ENCODE measurements at places on chromosomes 16 and 17.

- no peak for DNase-seq
These were observed 4.8 kb downstream of the ADAP2 start for GRCh38 chr17:30926516-30926915.

DNA sequence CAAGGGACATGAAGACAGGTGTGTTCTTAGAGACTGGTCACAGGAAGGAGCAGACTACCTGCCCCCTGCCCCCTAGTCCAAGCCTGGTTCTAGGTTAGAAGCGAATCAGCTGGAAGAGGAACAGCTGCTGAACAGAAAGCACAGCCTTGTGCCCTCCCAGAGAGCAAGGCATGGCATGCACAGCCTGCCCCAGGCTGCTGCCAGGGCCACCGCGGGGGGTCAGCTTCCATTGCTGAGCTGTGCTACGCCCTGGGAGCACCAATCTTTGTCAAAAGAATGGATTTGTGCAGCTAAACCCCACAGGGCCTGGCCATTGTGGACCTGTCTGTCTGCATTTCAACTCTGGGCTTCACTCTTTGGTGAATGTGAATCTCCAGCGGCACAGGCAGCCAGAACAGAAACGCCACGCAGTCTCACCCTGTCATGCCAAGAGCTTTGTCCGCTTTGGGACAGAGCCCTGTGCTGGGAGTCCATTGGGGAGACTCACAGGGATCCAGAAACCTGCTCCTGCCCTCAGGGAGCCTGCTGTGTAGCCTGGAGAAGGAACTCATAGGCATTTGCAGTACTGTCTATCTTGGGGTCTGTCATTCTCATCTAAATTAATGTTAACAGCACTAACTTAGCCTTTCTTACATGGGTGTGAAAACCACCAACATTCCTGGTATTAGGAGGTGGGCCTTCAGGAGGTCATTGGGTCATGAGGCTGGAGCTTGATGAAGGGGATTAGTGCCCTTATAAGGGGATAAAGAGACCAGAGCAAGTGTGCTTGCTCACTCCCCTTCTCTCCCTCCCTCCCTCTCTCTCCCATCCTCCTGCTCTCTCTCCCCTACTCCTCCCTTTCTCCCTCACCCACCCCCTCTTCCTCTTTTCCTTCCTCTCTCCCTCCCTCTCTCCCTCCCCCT lies 25.6 kb upstream of the CDRT4 start:
- no peak for DNase-seq

- DNase-seq: no peak
These were observed 100.3 kb downstream of the ADCY9 start for GRCh38 chr16:4016005-4016352.

DNA sequence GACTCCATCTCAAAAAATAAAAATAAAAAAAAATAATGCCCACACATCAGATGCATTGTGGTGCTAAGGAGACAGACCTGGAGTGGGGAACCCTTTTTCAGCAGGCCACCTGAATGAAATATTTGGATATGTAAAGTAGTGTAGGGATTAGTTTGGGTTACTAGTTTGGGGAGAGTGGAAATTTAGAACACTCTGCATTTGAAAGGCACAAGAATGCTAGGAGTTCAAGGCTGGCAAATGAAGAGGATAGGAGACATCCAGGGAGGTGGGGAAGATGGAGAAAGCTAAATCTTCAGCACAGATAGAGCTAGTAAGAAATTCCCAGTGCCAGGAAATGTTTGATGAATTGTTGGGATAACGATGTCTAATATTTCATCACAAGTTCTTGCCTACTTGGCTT lies 298.3 kb upstream of the ERCC4 start:
- DNase-seq: no peak

GRCh38 chr16:66428682-66429251 lies 1.7 kb downstream of the BEAN1 start:
- DNase-seq: no peak

- DNase-seq: peak; percentile 97
These were observed 853 bp upstream of the PDK2 start for GRCh38 chr17:50094243-50094752.

GRCh38 chr16:64417711-64418227 lies 704.1 kb downstream of the CDH11 start:
- no peak for DNase-seq

- peak; percentile 95 for DNase-seq
These were observed 98.9 kb upstream of the GSE1 start for GRCh38 chr16:85514295-85514597.

DNA sequence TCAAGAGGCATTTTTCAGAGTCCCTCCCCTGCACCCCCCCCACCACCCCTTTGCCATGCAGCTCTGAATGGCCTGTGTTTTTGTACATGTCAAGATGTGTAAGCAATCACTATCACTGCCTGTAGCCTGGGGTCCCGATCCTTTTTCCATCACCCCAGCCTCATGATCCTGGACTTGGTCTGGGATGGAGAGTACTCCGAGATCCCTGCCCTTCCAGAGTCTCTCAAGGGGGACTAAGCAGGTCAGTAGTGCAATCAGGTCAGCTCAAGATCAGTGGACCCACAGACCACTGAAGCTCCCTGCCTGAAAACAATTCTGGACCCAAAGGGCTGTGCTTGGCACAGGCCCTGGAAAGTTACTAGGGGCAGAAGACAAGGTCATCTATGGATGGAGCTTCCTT lies 7.5 kb upstream of the GJD3 start:
- peak; percentile 35 for DNase-seq

- peak; percentile 82 for DNase-seq
These were observed 58.0 kb downstream of the ASIC2 start for GRCh38 chr17:33234930-33235685.

DNA sequence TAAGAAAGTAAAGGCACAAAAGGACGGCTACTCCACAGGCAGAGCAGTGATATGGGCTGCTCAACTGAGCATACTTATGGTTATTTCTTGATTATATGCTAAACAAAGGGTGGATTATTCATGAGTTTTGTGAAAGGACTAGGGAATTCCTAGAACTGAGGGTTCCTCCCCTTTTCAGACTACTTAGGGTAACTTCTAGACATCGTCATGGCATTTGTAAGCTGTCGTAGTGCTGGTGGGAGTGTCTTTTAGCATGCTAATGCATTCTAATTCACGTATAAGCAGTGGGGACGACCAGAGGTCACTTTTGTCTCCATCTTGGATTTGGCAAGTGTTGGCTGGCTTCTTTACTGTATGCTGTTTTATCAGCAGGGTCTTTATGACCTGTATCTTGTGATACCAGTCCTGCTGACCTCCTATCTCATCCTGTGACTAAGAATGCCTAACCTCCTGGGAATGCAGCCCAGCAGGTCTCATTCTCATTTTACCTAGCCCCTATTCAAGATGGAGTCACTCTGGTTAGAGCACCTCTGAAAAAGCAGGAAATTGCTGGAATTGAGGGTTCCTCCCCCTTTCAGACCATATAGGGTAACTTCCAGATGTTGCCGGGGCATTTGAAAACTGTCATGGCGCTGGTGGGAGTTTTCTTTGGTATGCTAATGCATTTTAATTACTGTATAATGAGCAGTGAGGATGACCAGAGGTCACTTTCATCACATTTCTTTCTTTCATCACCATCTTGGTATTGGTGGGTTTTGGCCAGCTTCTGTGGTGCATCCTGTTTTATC lies 388.5 kb downstream of the XYLT1 start:
- no peak for DNase-seq

DNA sequence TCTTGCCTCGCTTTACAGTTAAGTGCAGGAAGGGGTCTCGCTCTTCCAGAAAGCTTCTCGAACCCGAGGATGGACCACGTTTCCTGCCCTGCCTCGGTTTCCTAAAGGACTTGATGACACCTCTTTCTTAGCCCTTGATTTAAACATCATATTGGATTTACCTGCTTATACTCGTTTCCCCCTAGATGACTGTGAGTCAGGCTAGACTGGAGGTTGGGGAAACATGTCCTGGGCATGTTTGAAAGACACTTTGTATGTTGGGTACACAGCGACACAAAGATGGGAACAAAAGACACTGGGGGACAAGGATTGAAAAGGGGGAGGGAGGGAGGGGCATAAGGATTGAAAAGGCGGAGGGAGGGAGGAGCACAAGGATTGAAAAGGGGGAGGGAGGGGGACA lies 30.0 kb downstream of the SDK2 start:
- no peak for DNase-seq

GRCh38 chr16:2188395-2188794 lies 8.0 kb downstream of the CASKIN1 start:
- no peak for DNase-seq

GRCh38 chr16:51756447-51757123 lies 605.5 kb upstream of the SALL1 start:
- DNase-seq: no peak

GRCh38 chr17:77526728-77527350 lies 386.1 kb downstream of the SEC14L1 start:
- no peak for DNase-seq

DNA sequence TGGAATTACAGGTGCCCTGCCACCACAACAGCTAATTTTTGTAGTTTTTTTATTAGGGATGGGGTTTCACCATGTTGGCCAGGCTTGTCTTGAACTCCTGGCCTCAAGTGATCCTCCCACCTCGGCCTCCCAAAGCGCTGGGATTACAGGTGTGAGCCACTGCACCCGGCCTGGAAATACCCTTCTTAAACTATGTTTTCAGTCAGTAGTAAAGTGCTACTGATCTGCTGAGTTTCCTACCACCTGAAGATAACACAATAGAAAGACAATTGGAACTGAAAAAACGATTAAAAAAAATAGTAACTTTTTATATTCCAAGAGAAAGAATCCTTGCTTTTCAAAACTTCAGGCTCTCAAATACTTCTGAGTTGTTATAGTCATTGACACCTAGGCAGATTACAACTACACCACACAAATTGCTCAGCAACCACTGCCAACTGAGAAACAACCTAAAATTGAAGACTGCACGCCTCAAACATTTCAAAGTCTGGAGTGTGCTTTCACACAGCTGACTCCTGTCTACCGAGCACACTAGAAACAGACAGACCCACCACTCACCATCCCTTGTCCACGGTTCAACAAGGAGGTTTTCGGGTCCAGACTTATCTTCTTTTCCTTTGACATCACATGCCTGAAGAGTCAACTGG lies 40.9 kb downstream of the ZZEF1 start:
- DNase-seq: no peak

DNA sequence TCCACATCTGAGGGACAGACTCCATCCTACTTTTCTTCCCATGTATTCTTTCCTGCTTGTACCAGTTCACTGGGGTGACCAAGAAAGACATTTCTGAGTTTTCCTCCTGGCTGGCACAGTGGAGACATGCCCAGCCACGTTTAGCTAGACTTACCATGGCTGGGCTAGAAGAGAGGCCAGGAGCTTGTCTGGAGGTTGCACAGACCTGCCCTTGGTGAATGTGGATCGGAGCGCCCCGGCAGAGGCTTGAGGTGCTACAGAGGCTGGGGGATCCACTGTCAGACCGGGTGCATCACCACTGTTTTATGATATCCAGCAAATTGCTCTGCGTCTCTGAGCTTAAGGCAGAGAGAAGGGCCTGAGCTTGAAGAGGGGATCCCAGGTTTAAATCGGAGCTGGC lies 3.5 kb downstream of the IL4R start:
- DNase-seq: no peak

- no peak for DNase-seq
These were observed 3.0 kb upstream of the PRSS22 start for GRCh38 chr16:2860826-2861567.

- no peak for DNase-seq
These were observed 288.9 kb upstream of the C16orf82 start for GRCh38 chr16:26777821-26778220.

- no peak for DNase-seq
These were observed 28.2 kb downstream of the ZFHX3 start for GRCh38 chr16:73019457-73020362.

DNA sequence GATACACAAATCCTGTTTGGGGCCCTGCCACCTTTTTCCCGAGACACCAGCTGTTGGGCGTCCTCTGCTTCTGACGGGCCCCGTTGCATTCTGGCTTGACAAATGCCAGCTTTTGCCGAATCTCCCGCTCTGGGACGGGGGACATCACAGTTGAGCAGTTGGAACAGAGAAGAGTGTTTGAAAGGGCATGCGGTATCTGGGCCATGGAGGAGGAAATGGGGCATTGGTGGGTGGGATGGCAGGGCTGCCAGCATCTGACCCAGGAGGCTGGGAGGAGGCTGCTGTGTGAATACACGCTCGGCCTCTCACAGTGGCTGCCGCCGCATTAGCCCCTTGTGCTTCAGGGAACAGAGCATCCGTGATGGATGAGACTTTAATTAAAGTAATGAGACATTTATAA lies 184.3 kb upstream of the TNRC6C start:
- no peak for DNase-seq

GRCh38 chr16:55251151-55251550 lies 72.9 kb upstream of the IRX6 start:
- DNase-seq: no peak

DNA sequence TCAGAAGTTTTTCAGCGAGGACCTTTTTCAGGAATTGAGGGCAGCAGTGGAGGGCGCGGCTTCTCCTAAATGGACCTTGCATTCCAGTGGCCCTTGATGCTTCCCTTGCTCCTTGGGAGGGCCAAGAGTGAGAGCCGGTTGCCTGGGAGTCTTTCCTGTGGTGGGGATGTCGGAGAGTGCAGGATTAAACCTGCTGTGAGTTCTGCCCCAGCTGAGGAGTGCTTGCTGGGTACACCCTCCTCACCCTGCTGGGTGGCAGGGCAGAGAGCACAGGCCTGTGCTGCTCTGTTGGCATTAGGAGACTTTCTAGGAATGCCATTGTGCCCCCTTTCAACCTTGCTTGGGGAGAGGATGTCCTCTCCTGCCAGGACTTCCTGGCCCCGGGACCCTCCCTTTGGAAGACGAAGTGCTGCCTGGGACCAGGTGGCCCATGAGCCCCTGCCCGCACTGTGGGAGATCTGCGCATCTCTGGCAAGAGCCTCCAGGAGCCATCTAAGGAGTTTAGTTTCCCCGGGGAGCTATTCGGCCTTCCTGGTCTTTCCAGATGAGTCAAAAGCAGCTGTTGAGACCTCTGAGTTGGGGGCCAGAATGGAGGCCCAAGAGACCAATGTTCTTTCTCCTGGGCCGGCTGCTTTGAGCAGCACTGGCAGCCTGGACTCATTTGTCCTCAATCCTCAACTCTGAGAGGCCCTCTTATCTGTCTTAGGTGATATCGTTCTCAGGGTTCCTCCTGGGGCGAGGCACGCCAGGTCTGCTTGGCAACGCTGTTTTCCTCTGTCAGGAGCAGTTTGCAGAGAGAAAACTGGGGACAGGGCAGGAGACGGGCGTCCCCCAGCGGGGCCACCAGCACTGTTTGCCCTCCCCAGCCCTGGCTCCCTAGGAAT lies 5.6 kb downstream of the LLGL2 start:
- no peak for DNase-seq

DNA sequence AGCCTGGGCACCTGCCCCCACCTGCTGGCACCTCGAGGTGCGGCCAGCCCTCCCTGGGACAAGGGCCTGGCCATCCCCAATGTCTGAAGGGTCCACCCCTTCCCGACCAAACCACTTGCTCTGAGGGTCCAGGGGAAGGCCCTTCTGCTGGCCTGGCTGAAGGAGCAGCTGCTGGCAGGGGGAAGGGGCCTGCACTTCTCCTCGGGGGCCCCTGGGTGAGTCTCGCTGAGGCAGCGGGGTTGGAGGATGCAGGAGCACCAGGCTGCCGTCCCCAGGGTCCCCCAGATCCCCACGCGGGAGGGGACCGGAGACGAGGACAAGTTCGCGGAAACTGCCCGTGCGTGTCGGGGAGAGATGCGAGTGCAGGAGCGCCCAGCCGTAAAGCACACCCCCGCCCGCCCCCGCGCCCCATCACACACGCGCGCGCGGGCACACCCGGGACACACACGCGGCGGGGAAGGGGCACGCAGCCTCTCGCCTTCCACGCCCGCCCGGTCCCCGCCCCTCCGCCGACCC lies 725 bp upstream of the CACNA1H start:
- DNase-seq: no peak

GRCh38 chr16:69927056-69927757 lies 23.9 kb upstream of the CLEC18A start:
- peak; percentile 88 for DNase-seq

GRCh38 chr16:66391726-66392670 lies 25.5 kb downstream of the CDH5 start:
- DNase-seq: peak; percentile 83

All from right cardiac atrium (tissue), 5 donors.